ENCODE measurements at places on chromosomes 6 and 20. TPM values are rescaled to one million over a fixed set of nuclear protein-coding genes. Genes with fewer than 3 reads are reported as not detected.
A peak's percentile ranks its signal among the peaks of the same experiment; 100 is the strongest.

DNA sequence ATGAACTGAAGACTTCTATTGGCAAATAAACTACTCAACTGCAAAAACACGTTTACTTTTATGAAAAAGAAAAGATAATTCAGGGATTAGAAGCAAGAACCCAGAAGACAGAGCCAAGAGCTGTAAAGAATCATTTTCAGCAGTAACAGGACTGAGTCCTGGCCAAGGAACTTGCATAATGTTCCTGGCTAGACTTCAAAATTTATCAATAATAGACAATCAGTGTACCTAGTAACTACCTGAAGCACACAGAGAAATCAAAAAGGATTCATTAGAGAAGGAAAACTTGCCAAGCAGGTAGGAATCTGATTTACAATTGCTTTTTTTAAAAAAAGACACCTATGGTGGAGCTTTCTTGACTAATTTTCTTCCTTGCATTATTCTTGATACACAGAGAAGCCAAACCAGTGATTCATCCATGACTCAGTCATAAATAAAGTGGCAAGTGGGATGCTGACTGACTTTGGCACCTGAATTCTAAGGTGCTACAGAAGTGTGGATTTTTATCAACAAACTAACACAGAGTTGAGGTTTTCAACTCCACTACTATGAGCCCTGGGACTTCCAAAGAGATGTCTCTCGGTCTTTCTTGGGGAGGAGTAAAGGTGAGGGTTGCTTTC, 281.3 kb downstream of the BMP7 start:
- DNase-seq: no peak

GRCh38 chr20:46545077-46545826, 5.2 kb downstream of the OCSTAMP start:
- no peak for DNase-seq

- DNase-seq: no peak
Observed at GRCh38 chr6:39518221-39518620, 195.7 kb upstream of the KCNK16 start.

DNA sequence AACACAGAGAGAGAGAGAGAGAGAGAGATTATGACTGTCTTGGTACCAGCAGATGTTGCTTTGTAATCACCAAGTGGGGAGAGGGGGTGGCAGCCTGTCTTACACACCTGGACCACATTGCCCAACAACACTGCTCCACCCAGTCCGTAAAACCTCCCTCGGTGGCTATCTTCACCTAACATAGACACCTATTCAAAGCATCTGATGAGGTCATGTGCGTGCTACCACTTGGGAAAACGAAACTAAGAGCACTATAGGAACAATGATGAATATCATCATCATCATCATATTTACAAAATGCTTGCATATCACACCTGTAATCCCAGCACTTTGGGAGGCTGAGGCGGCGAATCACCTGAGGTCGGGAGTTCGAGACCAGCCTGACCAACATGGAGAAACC, 24.1 kb upstream of the SALL4 start:
- no peak for DNase-seq

DNA sequence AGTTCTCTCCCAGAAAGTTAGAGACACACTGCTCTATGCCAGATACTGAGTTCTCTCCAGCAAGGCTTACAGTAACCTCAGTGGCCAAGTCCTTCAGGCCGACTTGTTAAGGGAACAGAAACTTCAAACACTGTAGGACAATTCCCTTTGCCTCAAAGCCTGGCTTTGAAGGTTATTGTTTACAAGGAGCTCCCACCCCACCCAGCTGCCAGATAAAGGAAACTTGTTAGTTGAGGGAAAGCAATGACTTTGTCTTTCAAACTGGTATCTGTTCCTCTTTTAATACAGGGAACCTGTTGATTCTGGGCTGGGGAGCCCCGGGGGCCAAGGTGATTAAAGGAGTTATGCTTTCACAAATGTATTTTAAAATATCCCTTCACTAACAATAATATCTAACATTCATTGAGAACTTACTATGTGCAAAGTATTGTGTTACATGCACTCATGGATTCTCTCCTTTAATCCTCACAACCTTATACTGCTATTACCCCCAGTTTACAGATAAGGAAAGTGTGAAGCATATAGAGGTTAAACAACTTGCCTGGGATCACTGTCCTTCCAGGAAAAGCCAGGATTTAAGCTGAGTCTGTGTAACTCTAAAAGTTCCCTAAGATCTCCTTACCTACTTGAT, 27.6 kb upstream of the CDKN1A start:
- no peak for DNase-seq

DNA sequence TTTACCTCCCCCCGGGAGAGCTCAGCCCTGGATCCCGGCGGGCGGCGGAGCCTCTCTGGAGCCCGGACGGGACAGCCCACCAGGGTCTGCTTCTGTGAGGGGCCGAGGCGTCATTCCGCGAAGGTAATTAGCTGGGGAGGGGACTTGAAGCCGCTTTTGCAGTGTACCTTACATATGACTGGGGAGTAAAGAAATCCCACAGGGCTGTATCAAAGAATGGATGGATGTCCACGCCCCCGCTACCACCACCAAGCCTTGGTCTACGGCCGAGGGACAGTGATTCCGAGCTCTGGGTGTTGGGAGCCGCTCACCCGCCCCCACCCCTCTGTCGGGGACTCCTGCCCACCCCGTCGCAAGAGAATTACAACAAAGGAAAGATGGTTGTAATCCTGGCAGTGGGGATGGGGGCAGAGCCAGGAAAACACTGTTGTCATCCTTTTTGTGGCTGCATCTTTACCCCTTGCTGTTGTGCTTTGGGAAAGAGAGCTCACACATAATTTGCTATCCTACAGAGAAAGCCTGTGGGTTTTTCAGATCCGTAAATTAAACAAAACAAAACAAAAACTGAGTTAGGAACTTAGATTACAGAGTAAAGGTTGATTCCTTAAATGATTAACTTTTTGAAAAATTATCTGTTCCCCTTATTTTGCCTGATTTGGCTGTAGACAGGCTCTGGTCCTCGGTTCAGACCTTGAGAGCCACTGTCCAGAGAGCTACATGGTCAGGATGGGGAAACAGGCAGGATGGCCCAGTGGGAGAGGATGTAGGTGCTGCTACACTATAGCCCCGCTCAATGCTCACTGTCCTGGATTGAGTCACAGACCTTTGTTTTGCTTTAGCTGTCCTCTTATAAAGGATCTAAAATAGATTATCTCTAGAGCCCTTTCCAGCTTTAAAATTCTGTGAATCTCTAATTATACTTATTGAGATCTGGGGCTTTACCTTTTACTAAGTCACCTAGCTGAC, 997 bp upstream of the FBXO30 start:
- no peak for DNase-seq

GRCh38 chr6:137949686-137950390, 82.8 kb downstream of the TNFAIP3 start:
- no peak for DNase-seq

- DNase-seq: no peak
Observed at GRCh38 chr6:45466686-45467085, 89.0 kb upstream of the SUPT3H start.

DNA sequence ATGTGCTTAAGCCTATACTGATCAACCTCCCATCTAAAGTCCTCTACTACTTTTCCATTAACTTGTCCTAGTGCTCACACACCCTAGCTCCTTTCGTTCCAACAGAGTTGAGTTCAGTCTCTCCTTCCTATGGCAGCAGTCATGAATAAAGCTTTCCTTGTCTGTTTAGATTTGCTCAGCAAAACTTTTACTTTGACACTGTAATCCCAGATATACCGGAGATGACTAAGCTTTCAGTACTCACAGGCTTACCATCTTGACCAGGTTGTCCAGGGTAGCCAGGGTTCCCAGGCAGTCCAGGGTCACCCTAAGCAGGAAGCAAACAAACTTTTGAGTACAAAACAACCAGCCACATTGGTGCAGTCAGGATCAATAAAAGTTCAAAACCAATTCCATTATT, 90.7 kb downstream of the COL21A1 start:
- peak; percentile 57 for DNase-seq

DNA sequence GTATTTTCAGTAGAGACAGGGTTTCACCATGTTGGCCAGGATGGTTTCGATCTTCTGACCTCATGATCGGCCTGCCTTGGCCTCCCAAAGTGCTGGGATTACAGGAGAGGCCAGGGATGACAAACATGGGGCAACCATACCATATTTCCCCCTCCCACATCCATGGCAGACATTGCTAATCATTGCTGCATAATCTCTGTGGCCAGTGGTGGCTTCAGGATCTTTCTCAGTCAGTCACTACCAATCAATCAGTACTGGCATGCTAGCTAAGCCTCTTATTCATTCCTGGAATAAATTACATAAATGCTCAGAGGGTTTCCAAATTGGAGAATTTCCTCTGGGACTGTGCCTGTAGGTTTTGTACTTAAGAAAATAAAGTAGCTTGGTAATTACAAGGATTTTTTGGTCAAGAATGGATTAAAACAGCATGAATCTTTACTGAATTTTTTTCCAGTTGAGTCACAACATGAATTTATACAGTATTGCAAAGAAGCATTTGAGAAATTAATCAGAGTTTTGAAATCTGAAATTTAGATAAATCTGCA, 138.1 kb downstream of the FNDC1 start:
- no peak for DNase-seq

DNA sequence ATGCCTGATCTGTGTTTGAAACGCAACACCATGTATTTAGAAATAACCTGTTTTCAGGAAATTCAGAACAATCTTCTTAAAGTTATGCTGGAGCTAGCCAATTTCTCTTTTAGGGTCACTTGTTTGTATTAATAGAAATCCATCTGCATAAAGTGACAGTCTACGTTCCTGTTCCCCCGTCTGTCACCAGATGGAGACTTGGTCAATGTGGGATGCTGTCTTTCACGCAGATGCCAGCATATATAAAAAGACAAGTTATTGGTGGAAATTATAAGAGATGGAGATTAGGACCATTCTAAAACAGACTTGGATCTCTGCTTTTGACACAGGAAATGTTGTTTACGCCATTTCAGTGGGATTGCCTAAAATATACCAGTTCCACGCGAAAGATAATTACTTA, 162.5 kb upstream of the STMND1 start:
- DNase-seq: no peak

DNA sequence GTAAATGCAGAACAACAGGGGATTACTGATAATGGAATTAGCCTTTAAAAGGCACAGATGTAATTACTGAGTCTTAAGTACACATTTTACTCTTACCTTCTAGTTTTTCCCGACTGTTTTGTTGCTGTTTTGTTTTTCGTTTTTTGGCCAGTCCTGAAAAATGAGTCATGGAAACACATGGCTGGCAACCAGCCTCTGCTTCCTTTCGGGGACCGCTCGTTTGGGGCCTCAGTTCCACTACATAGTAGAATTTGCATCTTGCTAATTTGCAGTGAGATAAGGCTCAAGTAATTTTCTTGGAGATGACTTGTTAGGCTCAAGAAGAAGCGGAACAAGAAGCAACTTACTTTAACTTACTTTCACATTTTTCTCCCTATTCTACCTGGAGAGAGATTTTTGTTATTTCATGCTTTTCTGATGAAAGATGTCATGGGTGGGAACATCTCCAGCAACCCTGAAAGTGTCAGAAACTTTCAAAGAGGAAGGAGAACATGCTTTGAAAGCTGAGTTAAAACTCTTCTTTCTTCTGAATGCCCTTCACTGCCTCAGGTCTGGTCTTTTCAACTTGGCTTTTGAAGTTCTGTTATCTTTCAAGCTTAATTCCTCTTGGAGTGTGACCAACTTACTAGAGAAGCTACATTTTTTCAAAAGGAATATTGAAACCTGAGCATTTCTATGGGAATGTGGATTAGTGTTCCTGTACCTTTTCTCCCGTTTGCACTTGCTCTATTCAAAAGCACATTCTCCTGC, 71.5 kb upstream of the HDAC2 start:
- DNase-seq: no peak

GRCh38 chr6:75856902-75857301, 107.9 kb downstream of the MYO6 start:
- no peak for DNase-seq

ZNF334 gene
- 0.14 TPM for total RNA-seq

MYLK2 gene
- total RNA-seq: 0.14 TPM

CASS4 gene
- 0.06 TPM for total RNA-seq

RFX6 gene
- total RNA-seq: not detected

PEX3 gene
- total RNA-seq: 14.9 TPM

SCRT2 gene
- not detected for total RNA-seq

DAAM2 gene
- total RNA-seq: 9.6 TPM

TRDN gene
- total RNA-seq: 0.51 TPM

BHLHE23 gene
- total RNA-seq: not detected

LY6G6F gene
- not detected for total RNA-seq

Data from H4 (cell line).